A549 treated with GW870086 at 1 μM for 4 hours (cell line): ENCODE measurements at places on chromosomes 7 and 10. TPM values are rescaled to one million over a fixed set of nuclear protein-coding genes. Genes with fewer than 3 reads are reported as not detected.

Gene CXCL12
- 0.10 to 0.27 TPM (median 0.15 TPM) in 4 of 5 replicates, not detected in the other for total RNA-seq

Gene ADAM12
- 3.1 to 5.3 TPM (median 4.1 TPM) in 5 replicates for total RNA-seq

Gene NPTX2
- total RNA-seq = 0.10 to 0.27 TPM (median 0.13 TPM) in 5 replicates

Gene TUBB8
- total RNA-seq = 0.10 to 0.12 TPM in 2 of 5 replicates, not detected in the others

Gene AEBP1
- 0.14 to 0.21 TPM in 2 of 5 replicates, not detected in the others for total RNA-seq

Gene MGAM2
- total RNA-seq = 0.01 to 0.02 TPM in 2 of 5 replicates, not detected in the others

Gene LIPF
- total RNA-seq = not detected in 5 replicates

Gene MYL7
- total RNA-seq = not detected in 5 replicates

Gene TBXAS1
- 9.7 to 15.9 TPM (median 14.3 TPM) in 5 replicates for total RNA-seq

Gene TNS3
- total RNA-seq = 70.1 to 86.2 TPM (median 80.4 TPM) in 5 replicates

Gene PLAU
- 73.7 to 76.9 TPM (median 76.3 TPM) in 5 replicates for total RNA-seq

Gene CYP2C18
- total RNA-seq = 0.05 to 0.08 TPM (median 0.07 TPM) in 3 of 5 replicates, not detected in the others

Gene PLCE1
- total RNA-seq = 4.8 to 6.8 TPM (median 6.4 TPM) in 5 replicates

Gene PTPN12
- total RNA-seq = 60.9 to 86.4 TPM (median 76.6 TPM) in 5 replicates

Gene PNLIPRP2
- 0.09 TPM in 1 of 5 replicates, not detected in the others for total RNA-seq

Gene MMD2
- not detected in 5 replicates for total RNA-seq

Gene CPED1
- not detected in 5 replicates for total RNA-seq

Gene MRC1
- total RNA-seq = 0.02 to 0.06 TPM (median 0.03 TPM) in 4 of 5 replicates, not detected in the other

Gene MKX
- not detected in 5 replicates for total RNA-seq

Gene TMEM236
- total RNA-seq = 0.02 to 0.05 TPM (median 0.05 TPM) in 4 of 5 replicates, not detected in the other

Gene TEX47
- not detected in 5 replicates for total RNA-seq

Gene HOXA7
- total RNA-seq = 3.7 to 4.8 TPM (median 4.6 TPM) in 5 replicates

Gene MAT1A
- total RNA-seq = 0.03 to 0.05 TPM in 2 of 5 replicates, not detected in the others

Gene PDLIM1
- 221 to 244 TPM (median 231 TPM) in 5 replicates for total RNA-seq

Gene NOS3
- total RNA-seq = 0.35 to 1.2 TPM (median 0.53 TPM) in 5 replicates

Gene IGFBP1
- total RNA-seq = 33.3 to 50.1 TPM (median 49.5 TPM) in 5 replicates

Gene TLX1
- not detected in 5 replicates for total RNA-seq

Gene THSD7A
- total RNA-seq = 1.3 to 3.0 TPM (median 2.2 TPM) in 5 replicates

Gene TRIM50
- 0.08 TPM in 1 of 5 replicates, not detected in the others for total RNA-seq

Gene CASTOR2
- 3.9 to 5.0 TPM (median 4.4 TPM) in 5 replicates for total RNA-seq

Gene TMEM270
- total RNA-seq = 0.32 TPM in 1 of 5 replicates, not detected in the others

Gene CH25H
- 0.19 to 0.38 TPM (median 0.22 TPM) in 5 replicates for total RNA-seq

Gene DBF4
- 25.8 to 33.1 TPM (median 26.9 TPM) in 5 replicates for total RNA-seq

Gene CRYGN
- not detected in 5 replicates for total RNA-seq

Gene STOX1
- 0.24 to 0.80 TPM (median 0.65 TPM) in 5 replicates for total RNA-seq

Gene PTPRN2
- 0.48 to 1.1 TPM (median 0.84 TPM) in 5 replicates for total RNA-seq

Gene MARCHF5
- 32.6 to 37.3 TPM (median 34.5 TPM) in 5 replicates for total RNA-seq

Gene CTNNA3
- total RNA-seq = not detected in 5 replicates

Gene CFAP69
- 1.8 to 3.3 TPM (median 1.9 TPM) in 5 replicates for total RNA-seq

Gene SPDYE5
- total RNA-seq = not detected in 5 replicates

Gene LLCFC1
- not detected in 5 replicates for total RNA-seq

Gene STAMBPL1
- total RNA-seq = 27.9 to 34.3 TPM (median 31.3 TPM) in 5 replicates

Gene NKX1-2
- total RNA-seq = 0.03 to 0.06 TPM in 2 of 5 replicates, not detected in the others

Gene TMEM196
- total RNA-seq = not detected in 5 replicates

Gene DUSP5
- total RNA-seq = 111 to 161 TPM (median 136 TPM) in 5 replicates
